ENCODE measurements at places on chromosomes 7 and 10.

GRCh38 chr10:125591886-125592285 lies 91.1 kb downstream of the TEX36 start:
- DNase-seq, result no peak

DNA sequence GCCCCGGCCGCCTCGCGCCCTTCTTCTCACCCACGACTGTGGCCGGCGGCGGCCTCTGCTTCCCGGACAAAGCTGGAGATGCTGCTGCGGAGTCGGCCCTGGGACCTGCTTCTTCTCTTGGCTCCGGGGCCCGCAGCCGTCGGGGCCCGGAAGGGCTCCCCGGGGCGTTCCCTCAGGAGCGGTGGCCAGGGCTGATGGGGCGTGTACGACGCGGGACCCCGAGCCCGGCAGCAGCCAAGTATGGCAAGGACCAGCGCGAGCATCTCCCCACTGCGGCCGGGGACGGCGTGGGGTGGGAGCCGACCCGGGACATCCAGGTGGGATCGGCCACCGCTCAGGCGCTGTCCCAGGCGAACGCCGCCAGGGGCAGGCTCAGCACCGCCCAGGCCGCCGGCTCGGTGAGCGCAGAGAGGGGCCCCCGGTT lies 27.6 kb upstream of the BMS1 start:
- no peak for DNase-seq

GRCh38 chr10:668786-669485 lies 20.5 kb downstream of the DIP2C start:
- no peak for DNase-seq

- DNase-seq, result no peak
Measured at GRCh38 chr7:88184848-88185304, 35.0 kb downstream of the SRI start.

GRCh38 chr10:25175527-25176420 lies 973 bp downstream of the GPR158 start:
- peak; percentile 48 for DNase-seq

GRCh38 chr10:110508806-110509544 lies 11.3 kb downstream of the DUSP5 start:
- no peak for DNase-seq

DNA sequence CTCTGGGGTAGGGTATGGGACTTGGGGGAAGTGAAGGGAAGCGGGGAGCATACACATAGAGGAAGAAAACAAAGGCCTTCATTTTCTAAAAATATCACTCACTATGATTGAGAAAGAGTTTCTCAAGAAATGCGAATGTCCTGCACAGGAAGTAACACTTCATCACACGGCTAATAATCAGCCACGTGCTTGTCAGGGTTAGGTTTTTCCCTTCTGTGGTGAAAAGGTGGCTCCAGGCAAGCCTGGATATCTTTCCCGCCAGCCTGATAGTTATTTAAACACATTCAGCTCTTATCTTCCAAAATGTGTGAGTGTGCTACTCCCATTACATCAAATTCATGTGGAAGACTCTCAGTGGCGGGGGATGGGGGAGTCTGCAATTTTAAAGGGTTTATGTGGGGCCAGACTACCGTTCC lies 166.4 kb upstream of the ADO start:
- no peak for DNase-seq

DNA sequence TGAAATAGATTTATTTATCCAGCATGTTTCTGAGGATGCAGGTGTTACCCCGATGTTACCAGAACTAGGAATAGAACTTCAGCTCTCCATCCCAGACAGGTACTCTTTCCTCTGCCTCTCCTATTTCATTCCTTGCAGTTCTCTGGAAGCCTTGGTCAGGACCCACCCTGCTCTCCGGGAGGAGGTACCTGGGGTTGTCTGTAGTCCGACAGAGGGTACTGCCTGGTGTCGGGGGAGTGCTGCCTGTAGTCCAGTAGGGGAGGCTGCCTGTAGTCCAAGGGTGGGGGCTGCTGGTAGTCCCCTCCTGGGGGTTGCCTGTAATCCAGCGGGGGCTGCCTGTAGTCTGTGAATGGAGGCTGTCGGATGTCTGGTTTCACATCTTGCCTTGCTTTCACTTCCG lies 328.4 kb downstream of the PHTF2 start:
- DNase-seq, result no peak

DNA sequence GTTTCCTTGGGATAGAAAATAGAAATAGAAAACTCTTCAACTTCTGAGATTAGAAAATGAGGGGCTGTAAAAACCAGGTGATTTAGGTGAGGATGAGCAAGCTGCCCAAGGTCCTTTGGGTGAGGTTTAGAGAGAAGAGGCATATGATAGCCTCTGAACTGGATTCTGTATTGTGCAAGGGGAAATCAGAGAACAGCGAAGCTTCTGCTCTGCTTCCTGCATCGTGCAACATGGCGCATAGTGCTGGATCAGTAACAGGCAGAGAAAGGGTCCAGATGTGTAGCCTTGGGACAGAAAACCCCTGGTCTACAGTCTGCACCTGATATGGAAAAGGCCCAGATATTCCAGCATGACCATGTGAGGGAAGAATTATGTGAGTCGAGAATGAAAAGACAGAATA lies 121.7 kb downstream of the MBL2 start:
- no peak for DNase-seq

GRCh38 chr10:81995254-81995653 lies 120.3 kb downstream of the NRG3 start:
- DNase-seq, result no peak

- DNase-seq, result no peak
Measured at GRCh38 chr7:146255609-146256008, 139.0 kb downstream of the CNTNAP2 start.

DNA sequence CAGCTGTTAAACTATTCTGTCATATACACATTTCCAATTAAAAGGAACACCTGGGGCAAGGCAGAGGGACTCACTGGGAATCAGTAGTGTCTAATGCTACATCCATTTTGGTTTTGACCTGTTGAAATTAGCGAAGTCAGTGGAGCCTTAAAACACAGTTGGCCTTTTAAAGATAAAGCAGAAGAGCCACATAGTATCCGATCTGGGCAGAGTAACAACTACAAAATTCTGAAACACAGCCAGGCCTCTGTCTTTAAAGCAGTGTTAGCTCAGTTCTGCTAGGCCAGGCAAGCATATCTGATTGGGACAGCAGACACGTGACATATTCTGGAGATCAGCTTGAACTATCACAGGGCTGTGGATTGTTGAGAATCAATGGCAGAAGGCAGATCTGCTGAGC lies 117.5 kb upstream of the WNT16 start:
- DNase-seq, result no peak

GRCh38 chr7:149501651-149502050 lies 4.0 kb upstream of the ZNF746 start:
- no peak for DNase-seq
